ENCODE measurements at places on chromosomes 16 and 17.
A peak's percentile ranks its signal among the peaks of the same experiment; 100 is the strongest.

- no peak for DNase-seq
- H3K27ac ChIP-seq = peak overlapping the region; percentile 95
- no peaks in the 10 kb centered on the region for H3K36me3 ChIP-seq
- H3K4me1 ChIP-seq = peaks cover 51% of the 10 kb centered on the region
- peak overlapping the region; percentile 78 for H3K4me3 ChIP-seq
- H3K27me3 ChIP-seq = no peaks in the 10 kb centered on the region
Measured at GRCh38 chr16:30893417-30893743, 497 bp downstream of the BCL7C start.

GRCh38 chr17:38460082-38460715 is 31.9 kb downstream of the ARHGAP23 start:
- no peak overlapping the region for H3K27ac ChIP-seq
- peaks cover 53% of the 10 kb centered on the region for H3K36me3 ChIP-seq
- no peak overlapping the region for H3K4me3 ChIP-seq
- DNase-seq = no peak
- H3K27me3 ChIP-seq = no peaks in the 10 kb centered on the region

GRCh38 chr17:33469911-33470310 is 176.8 kb upstream of the ASIC2 start:
- H3K27me3 ChIP-seq = no peaks in the 10 kb centered on the region
- H3K36me3 ChIP-seq = no peaks in the 10 kb centered on the region
- H3K4me3 ChIP-seq = no peak overlapping the region
- H3K4me1 ChIP-seq = no peaks in the 10 kb centered on the region
- no peak overlapping the region for H3K27ac ChIP-seq
- no peak for DNase-seq

DNA sequence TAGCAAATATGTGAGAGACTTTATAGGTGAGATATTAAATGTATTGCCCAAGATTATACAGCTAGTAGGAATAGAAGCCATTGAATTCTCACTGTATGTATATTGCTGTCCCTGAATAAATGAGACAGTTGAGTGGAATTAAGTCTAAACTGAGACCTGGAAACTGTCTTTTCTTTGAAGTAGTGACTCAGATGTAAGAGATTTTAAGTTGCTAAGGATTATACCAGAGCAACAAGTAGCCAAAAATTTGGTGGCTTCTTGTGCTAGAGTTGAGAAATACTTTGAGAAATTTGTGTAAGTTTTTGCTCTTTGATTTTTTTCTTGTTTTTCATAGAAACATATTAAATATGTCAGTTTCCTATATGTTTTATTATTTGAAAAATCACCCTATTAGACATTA is 58.7 kb downstream of the TANC2 start:
- no peak for DNase-seq
- no peaks in the 10 kb centered on the region for H3K27me3 ChIP-seq
- H3K4me3 ChIP-seq = no peak overlapping the region
- H3K27ac ChIP-seq = no peak overlapping the region
- no peaks in the 10 kb centered on the region for H3K36me3 ChIP-seq

GRCh38 chr16:48478393-48478792 is 93.2 kb upstream of the SIAH1 start:
- no peak overlapping the region for H3K4me3 ChIP-seq
- H3K27me3 ChIP-seq = no peaks in the 10 kb centered on the region
- no peaks in the 10 kb centered on the region for H3K36me3 ChIP-seq
- H3K4me1 ChIP-seq = peaks cover 5% of the 10 kb centered on the region
- no peak overlapping the region for H3K27ac ChIP-seq

GRCh38 chr17:50899559-50900319 is 33.6 kb upstream of the TOB1 start:
- H3K36me3 ChIP-seq = no peaks in the 10 kb centered on the region
- no peak overlapping the region for H3K4me3 ChIP-seq
- H3K4me1 ChIP-seq = peaks cover 17% of the 10 kb centered on the region
- peak overlapping the region; percentile 68 for H3K27ac ChIP-seq
- no peak for DNase-seq
- no peaks in the 10 kb centered on the region for H3K27me3 ChIP-seq

DNA sequence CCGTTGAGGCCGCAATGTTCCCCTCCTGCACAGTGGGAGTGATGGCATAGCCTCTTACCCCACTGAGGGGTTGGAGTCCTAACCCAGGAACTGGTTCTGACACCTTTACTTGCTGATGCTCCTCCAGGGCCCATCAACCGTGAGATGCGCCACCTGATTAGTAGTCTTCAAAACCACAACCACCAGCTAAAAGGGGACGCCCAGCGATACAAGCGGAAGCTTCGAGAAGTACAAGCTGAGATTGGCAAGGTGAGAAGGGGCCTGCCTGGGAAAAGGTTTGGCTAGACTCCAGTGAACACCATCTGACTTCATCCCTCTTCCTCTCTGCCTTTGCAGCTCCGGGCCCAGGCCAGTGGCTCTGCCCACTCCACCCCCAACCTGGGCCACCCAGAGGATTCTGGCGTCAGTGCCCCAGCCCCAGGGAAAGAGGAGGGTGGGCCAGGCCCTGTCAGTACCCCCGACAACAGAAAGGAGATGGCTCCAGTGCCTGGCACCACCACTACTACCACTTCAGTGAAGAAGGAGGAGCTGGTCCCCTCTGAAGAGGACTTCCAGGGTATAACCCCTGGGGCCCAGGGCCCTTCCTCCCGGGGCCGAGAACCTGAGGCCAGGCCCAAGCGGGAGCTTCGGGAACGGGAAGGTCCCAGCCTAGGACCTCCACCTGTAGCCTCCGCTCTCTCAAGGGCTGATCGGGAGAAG is 5.8 kb downstream of the RNF40 start:
- peaks cover 99% of the 10 kb centered on the region for H3K36me3 ChIP-seq
- no peak overlapping the region for H3K27ac ChIP-seq
- no peak for DNase-seq

GRCh38 chr17:73089322-73090317 is 2.9 kb downstream of the SLC39A11 start:
- no peaks in the 10 kb centered on the region for H3K4me1 ChIP-seq
- H3K36me3 ChIP-seq = peaks cover 39% of the 10 kb centered on the region
- DNase-seq = no peak
- no peak overlapping the region for H3K27ac ChIP-seq
- no peaks in the 10 kb centered on the region for H3K27me3 ChIP-seq
- no peak overlapping the region for H3K4me3 ChIP-seq

- no peak overlapping the region for H3K4me3 ChIP-seq
- no peaks in the 10 kb centered on the region for H3K4me1 ChIP-seq
- H3K27ac ChIP-seq = no peak overlapping the region
- no peak for DNase-seq
- no peaks in the 10 kb centered on the region for H3K27me3 ChIP-seq
Measured at GRCh38 chr17:73492821-73493814, 151.1 kb downstream of the SDK2 start.

- no peaks in the 10 kb centered on the region for H3K27me3 ChIP-seq
- no peak overlapping the region for H3K27ac ChIP-seq
- no peak for DNase-seq
- H3K36me3 ChIP-seq = no peaks in the 10 kb centered on the region
- peaks cover 30% of the 10 kb centered on the region for H3K4me1 ChIP-seq
- no peak overlapping the region for H3K4me3 ChIP-seq
Measured at GRCh38 chr16:50166511-50167500, 13.7 kb downstream of the TENT4B start.

GRCh38 chr17:9668517-9668916 is 23.2 kb downstream of the USP43 start:
- no peak overlapping the region for H3K27ac ChIP-seq
- H3K4me3 ChIP-seq = no peak overlapping the region
- no peaks in the 10 kb centered on the region for H3K4me1 ChIP-seq
- DNase-seq = no peak

GRCh38 chr17:82048571-82048971 is 3.0 kb downstream of the RFNG start:
- H3K36me3 ChIP-seq = peaks cover 48% of the 10 kb centered on the region
- no peak for DNase-seq
- peaks cover 23% of the 10 kb centered on the region for H3K4me1 ChIP-seq
- no peak overlapping the region for H3K4me3 ChIP-seq
- no peaks in the 10 kb centered on the region for H3K27me3 ChIP-seq

- no peak overlapping the region for H3K4me3 ChIP-seq
- no peak for DNase-seq
- no peaks in the 10 kb centered on the region for H3K27me3 ChIP-seq
- no peaks in the 10 kb centered on the region for H3K36me3 ChIP-seq
- H3K4me1 ChIP-seq = peaks cover 50% of the 10 kb centered on the region
Measured at GRCh38 chr17:34246446-34246845, 8.6 kb upstream of the CCL2 start.

DNA sequence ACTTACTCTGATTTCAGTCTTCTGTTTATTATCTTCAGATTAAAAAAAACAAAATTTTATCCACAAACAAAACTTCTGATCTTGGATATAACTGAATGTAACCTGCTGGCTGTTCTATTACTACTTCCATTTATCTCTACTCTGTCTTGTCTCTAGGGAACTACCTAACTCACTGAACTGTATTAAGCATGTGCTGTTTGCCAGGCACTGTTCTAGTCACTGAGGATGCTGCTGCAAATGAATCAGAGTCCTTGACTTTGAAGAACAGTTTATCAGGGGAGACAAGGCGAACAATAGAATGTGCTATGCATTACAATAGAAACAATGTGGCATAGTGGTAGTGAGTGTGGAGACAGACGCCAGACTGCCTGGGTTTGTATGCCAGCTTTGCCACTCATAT is 2.3 kb upstream of the ANKRD40 start:
- H3K27me3 ChIP-seq = no peaks in the 10 kb centered on the region
- no peak for DNase-seq
- H3K4me1 ChIP-seq = peaks cover 22% of the 10 kb centered on the region
- no peak overlapping the region for H3K4me3 ChIP-seq

DNA sequence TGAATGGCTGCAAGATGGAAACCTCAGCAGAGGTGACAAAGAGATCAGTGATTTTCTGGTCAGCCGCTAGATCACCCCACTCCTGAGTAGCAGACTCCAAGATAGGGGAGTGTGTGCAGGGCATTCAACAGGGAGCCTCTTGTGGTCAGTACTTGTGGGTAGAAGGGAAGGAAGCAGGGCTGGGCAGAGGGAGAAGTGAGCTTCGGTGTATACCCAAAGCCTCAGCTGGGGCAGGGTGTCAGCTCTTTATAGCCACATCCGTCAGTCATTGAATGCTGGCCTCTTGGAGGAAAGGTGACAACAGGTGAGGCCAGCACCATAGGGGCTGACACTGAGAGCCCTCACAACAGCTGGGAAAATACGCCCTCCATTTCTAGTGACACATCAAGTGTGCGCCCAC is 2.2 kb upstream of the SLC12A3 start:
- DNase-seq = no peak
- H3K4me3 ChIP-seq = no peak overlapping the region
- H3K4me1 ChIP-seq = peaks cover 13% of the 10 kb centered on the region
- no peaks in the 10 kb centered on the region for H3K36me3 ChIP-seq

GRCh38 chr16:4327386-4328045 is 11.6 kb downstream of the GLIS2 start:
- peak overlapping the region; percentile 85 for H3K27ac ChIP-seq
- peak overlapping the region; percentile 36 for H3K4me3 ChIP-seq
- H3K36me3 ChIP-seq = peaks cover 4% of the 10 kb centered on the region
- DNase-seq = no peak
- no peaks in the 10 kb centered on the region for H3K27me3 ChIP-seq
- peaks cover 81% of the 10 kb centered on the region for H3K4me1 ChIP-seq

- peaks cover 31% of the 10 kb centered on the region for H3K36me3 ChIP-seq
- peak within 1 kb of the TSS; percentile 89 for H3K27ac ChIP-seq
- no peaks in the 10 kb centered on the region for H3K27me3 ChIP-seq
- peak; percentile 88 for DNase-seq
- H3K4me1 ChIP-seq = peaks cover 31% of the 10 kb centered on the region
Measured at GRCh38 chr17:7314719-7315569, at the start of gene GPS2. TSS of gene GPS2 (minus strand) at chr17:7315360. CDS start at chr17:7315052, 308 bp downstream.

GRCh38 chr17:68577497-68577821 is 23.7 kb downstream of the FAM20A start:
- H3K4me1 ChIP-seq = peaks cover 40% of the 10 kb centered on the region
- no peak overlapping the region for H3K27ac ChIP-seq
